ENCODE measurements at places on chromosomes 1 and 21.

- DNase-seq = peak; percentile 30
These were observed 411.8 kb downstream of the SETD4 start for GRCh38 chr21:35648512-35648911.

DNA sequence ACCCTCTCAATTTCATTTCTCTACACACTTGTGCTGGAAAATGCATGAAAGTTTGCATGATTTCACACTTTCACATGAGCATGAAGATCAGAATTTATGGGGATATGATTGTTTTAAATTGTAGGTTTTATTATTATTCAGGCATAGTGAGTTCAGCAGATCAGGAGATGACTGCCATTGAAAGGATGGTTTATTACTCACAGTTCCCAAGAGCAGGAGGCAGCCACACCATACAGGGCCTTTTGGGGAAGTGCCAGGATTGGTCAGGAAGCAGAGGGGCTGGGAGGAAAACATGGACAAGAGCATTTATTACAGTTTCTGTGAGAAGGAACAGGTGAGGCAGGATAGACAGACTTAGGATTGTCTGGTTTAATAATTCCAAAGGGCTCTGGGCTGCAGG lies 114.6 kb upstream of the KCNJ15 start:
- DNase-seq = no peak

- no peak for DNase-seq
These were observed 72.0 kb upstream of the BACE2 start for GRCh38 chr21:41095983-41096382.

- DNase-seq = no peak
These were observed 1.7 kb downstream of the MCL1 start for GRCh38 chr1:150577557-150578271.

DNA sequence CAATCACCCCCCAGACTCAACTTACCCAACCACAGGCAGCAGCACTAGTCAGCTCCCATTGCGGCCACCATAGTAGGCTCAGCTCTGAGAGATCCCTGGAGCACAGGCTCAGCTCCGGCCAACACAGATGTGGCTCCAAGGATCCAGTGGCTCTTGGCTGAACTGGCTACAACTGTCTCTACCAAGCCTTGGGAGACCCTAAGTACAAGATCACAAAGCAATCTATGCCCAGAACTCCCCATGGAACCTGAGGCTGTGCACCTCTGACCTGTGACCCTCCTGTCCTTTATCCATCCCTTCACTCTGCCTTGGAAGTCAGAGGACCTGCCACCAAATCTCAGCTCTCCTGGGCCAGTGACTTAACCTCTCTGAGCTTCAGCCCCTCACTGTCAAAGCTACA lies 61.8 kb upstream of the GJB5 start:
- no peak for DNase-seq

- DNase-seq = no peak
These were observed 191.5 kb downstream of the SIPA1L2 start for GRCh38 chr1:232438476-232438875.

DNA sequence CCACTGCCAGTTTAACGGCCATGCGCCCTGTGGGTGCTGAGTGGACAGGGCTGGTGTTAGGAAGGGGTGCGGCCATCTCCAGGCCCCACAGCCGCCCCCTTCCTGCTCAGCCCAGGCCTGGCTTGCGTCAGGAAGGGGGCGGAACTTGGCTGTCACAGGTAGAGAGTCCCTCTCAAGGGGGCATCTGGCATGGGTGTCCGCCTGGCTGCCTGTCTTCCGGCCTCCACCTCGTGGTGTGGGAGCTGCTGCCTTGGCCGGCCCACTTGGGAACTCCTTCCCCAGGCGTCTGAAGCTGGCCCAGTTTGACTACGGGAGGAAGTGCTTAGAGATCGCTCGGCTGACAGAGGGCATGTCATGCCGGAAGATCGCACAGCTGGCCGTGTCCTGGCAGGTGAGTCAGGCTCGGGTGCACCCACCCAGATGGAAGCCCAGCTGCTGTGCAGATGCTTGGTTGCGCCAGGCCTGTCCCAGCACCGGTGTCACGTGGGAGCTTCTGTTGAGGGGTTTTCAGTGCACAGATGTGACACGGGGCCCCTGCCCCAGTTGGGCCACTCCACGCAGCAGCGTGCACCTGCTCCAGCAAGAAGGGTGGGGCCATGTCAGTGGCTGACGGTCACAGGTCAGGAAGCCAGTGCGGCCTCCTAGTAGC lies 9.1 kb upstream of the ATAD3B start:
- no peak for DNase-seq

GRCh38 chr1:106817575-106817974 lies 238.9 kb upstream of the PRMT6 start:
- no peak for DNase-seq

DNA sequence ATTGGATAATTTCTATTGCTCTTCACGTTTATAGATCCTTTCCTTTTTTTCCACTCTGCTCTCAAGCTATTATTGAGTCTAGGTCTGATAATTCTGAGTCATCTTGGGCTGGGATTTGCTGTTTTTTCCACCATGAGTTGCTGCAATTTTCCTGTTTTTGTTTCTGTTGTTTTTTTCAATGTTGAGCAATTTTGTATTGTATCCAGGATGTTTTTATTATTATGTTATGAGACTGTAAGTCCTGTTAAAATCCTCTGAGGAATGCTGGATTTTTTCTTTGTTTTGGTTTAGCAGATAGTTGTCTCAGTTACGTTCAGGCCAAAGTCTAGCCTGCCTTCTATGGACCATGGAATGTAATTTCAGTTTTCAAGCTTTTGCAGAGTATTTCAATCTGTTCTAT lies 13.0 kb upstream of the SLC35A3 start:
- no peak for DNase-seq

DNA sequence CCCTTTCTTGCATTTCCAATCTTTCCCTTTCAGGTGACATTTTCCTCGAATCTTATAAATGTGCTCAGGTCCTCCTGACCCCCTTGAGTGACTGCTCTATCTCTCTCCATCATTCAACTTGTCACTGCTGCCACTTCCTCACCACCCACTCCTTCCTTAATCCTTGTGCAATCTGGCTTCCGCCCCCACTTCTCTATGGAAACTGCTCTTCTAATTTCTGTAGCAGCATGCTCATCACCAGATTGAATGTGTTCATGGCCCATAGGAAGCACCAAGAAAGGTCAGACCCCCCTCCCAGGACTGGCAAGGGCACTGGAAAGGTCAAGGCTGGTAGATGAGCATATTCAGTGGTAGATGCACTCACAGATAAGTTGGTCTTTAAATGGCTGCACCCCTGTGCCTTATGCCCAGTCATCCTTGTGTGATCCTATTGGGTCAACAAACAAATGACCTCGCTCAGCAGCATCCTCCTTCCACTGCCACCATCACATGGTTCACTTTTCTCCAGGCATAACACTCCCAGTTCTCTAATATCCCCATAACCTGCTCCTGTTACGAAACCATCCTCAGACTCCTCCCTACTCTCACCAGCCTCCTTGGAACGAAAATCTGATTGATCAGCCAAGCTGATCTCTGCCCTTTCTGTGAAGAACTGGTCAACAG lies 288.5 kb upstream of the POU3F1 start:
- no peak for DNase-seq

DNA sequence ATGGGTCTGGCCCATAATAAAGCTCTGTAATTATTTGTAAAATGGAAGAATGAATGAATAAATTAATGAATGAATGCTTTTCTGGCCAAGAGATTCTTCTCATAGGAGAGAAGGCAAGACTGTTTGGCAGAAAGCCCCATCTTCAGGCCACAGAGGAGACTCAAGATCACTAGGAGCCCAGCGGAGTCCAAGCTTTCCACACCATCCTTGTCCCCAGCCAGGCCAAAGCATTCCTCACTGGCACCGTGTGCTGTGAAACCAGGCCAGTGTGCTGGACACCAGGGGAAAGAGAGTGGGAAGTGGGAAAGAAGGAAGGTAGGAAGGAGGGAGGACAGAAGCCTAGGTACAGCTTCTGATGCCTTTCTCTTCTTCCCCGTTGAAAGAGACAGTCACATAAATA lies 86.4 kb downstream of the PLXNA2 start:
- DNase-seq = no peak

DNA sequence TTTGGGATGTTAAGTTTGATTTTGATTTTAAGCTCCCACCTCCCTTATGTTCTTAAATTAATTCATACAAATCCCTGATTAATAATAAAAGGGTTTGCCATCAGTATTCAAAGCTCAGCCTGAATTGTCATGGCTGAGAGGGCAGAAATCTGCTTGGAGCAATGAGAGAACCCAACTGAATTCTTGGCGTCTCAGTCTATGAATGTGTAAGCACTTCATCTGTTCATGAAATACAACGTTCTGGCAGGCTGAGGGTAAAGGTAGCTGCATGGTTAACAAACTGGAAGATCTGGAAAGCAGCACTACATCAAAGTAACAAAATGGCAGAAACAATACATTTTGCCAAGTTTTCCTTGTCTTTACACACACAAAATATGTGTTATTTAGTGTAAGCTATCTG lies 95.3 kb downstream of the ACBD6 start:
- no peak for DNase-seq

DNA sequence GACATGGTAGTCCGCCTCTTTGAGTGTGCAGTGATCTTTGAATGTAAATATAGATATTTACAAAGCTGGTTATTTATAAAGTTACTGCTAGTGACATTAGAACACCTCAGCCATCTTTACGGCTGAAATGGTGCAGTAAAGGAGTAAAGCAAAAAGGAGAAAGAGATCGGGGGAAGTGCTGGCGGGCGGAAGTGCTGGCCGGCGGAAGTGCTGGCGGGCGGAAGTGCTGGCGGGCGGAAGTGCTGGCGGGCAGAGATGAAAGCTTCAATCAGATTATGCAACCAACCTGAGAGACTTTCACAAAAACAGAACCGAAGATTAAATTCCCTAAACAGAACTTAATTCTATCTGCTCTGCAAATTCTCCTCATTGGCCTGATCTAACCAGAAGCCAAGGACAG lies 1.4 kb upstream of the OR14A16 start:
- no peak for DNase-seq

DNA sequence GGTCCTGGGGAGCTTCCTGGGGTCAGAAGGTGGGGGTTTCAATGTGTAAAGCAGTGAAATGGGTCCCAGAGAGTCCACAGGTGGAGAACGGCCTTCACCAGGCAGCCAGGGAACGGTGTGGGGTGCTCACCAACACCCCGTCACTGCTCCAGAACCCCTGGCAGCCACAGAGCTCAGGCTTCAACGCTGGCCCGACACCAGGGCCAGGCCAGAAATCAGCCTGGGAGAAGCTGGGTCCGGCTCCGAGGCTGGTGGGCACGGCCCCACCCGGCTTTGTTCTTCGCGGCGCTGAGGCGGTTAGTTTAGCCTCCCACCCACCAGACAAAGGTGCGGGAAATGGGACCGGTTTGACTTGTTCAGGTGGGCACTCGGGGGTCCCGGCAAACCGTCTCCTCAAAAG lies 24.8 kb upstream of the C1orf159 start:
- no peak for DNase-seq

DNA sequence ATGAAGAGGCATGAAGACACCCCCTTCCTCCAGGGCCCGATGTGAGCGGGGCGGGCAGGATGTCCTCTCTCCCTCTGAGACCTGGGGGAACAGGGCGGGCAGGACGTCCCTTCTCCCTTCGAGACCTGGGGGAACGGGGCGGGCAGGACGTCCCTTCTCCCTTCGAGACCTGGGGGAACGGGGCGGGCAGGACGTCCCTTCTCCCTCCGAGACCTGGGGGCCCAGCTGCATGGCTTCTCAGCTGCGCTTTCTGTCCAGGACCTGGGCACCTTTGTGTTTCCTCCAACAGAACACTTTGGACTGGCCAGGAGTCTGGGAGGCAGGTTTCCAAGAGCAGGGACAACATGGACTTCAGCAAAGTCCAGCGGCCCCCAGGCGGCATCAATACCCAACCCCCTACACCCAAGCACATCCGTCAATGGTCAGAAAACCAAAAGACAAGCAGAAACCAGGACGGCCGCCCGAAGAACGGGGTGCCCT lies 30.8 kb upstream of the ADARB1 start:
- DNase-seq = no peak

DNA sequence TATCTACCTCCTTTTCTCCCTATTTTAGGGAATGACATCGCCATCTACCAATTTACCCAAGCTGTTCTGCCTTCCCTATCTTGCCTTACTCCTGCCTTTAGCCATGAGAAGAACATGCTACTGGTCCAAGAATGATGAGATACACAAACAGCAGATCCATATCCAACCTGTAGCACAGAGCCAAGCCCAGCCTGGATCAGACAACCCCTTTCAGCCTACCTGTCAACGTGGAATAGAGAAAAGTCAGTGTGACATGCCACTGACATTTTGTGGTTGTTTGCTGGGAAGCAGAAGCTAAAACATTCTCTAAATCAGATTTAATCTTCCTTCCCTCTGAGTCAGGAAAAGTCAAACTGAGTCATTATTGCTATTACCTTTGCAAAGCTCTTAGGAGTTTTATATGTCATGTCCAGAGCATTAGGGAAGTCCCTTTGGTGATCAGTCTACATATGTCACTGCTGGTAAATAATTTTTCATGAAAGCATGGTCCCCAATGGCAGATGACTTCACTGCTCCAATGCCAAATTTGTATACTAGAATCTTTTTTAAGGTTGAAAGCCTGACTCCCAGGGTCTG lies 143.1 kb downstream of the TPR start:
- DNase-seq = no peak

- DNase-seq = peak; percentile 31
These were observed 1.6 kb downstream of the SOX13 start for GRCh38 chr1:204074274-204075138.

GRCh38 chr21:41289431-41289830 lies 27.2 kb upstream of the FAM3B start:
- no peak for DNase-seq

GRCh38 chr1:20885121-20885520 lies 98.0 kb upstream of the HP1BP3 start:
- no peak for DNase-seq

DNA sequence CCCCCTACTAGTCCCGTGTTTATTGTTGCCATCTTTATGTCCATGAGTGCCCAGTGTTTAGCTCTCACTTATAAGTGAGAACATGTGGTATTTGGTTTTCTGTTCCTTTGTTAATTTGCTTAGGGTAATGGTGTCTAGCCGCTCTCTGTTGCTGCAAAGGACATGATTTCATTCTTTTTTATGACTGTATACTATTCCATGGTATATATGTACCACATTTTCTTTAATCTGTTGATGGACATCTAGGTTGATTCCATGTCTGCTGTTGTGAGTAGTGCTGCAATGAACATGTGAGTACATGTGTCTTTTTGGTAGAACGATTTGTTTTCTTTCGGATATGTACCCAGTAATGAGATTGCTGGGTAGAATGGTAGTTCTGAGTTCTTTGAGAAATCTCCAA lies 44.2 kb upstream of the METTL18 start:
- DNase-seq = no peak

GRCh38 chr1:167294528-167294927 lies 73.8 kb downstream of the POU2F1 start:
- no peak for DNase-seq

GRCh38 chr1:157105988-157106812 lies 6.6 kb upstream of the ETV3L start:
- DNase-seq = no peak

GRCh38 chr1:47663286-47663685 lies 225.4 kb downstream of the FOXD2 start:
- no peak for DNase-seq

- DNase-seq = no peak
These were observed 29.9 kb upstream of the RCAN3 start for GRCh38 chr1:24472527-24473251.

- no peak for DNase-seq
These were observed 83.7 kb downstream of the HLCS start for GRCh38 chr21:36882776-36883175.

GRCh38 chr21:37145635-37146111 lies 72.6 kb downstream of the TTC3 start:
- DNase-seq = no peak

- no peak for DNase-seq
These were observed 54.9 kb downstream of the TM2D1 start for GRCh38 chr1:61670016-61670415.

Data from NCI-H1105 (cell line).